ENCODE measurements at places on chromosomes 7 and 10.

DNA sequence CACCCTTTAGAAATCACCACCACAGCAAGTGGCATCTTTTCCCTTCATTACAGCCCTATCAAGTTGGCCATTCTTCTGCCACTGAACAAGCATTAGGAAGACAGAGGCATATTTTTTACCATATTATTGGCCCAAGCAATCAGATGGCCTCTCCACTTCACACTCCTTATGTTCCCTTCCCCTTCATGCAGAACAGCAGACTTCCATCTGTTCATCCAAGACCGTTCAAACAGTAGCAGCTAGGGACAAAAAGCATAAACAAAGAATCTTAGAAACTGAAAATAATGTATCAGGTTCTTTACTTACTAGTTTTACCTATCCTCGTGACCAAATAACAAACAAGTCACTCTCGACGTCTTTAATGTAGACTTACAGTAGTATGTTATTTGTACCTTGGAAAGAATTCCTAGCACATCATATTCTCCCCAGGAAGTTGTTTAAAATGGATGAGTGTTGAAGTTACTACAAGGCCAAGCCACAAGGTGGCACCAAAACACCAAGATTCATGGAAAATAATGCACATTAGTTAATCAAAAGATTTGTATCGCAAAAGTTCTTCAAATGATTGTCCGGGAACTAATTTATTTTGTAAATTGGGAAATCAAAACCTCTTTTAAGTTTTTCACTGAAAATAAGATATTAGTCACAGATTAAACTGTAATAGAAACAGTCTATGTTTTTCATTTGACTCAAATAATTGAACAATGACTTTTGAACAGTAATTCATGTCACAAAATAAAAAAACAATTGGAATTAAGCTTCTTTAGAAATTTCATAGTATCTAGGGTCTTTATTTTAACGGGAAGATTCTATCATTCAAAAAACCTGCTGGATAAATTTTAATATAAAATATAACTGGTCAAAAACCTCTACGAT lies 112.1 kb downstream of the VPS41 start:
- no peak for DNase-seq

DNA sequence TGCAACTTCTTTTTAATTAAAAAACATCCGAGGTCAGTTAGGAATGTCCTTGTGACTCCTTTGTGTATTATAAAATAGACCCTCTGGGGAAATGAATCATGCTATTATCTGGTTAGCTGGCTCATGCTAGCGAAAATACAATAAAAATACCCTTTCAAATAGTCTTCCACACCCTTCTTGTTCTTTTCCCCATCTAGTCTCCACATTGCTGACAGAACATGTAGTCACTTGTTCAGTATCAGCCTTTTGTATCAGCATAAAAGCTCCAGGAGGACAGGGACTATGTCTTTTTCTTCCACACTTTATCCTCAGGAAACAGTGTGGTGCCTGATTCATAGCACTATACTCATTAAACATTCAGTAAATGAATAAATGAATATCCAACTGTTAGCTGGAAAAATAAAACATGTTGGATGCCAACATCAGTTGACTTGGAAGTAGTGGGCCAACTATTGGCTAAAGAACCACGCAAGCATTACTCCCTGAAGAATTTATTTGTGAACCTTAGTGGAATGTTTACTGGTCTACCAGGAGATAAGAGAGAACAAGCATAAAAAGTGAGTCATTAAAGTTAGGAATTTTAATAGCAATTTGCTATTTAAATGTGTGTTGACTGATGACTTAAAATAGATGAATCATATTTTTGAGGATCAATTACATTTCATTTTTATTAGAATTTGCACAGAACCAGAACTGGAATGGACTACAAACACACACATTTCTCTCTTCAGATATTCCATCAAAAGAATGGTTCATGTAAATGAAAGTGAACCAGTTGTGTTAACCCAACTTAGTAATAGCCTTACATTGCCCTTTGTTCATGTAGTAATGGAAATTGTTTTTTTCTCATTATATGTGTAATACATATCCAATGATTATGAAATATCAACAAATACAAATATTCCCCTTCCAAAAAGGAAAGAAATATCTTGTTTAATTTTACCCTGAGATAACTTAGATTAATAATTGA lies 129.6 kb downstream of the DKK1 start:
- no peak for DNase-seq

- DNase-seq = no peak
These were observed 29.5 kb downstream of the CHCHD3 start for GRCh38 chr7:133052401-133052756.

DNA sequence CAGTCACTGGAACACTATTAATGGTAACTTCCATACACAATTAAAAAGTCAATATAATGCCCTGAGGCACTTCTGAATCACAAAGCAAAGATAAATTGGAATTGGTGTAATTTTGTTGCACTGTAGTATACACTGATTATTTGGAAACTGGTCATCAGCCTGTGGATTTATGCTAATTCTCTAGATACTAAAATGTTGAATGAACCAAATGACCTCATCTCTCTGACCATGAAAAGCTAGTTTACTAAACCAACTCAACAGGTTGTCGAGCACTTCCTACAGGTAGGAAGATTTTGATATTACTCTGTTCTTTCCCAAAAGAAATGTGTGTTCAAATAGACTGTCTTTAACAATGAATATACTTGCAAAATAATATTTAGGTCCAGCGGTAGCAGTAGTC lies 5.3 kb downstream of the NRP1 start:
- no peak for DNase-seq

DNA sequence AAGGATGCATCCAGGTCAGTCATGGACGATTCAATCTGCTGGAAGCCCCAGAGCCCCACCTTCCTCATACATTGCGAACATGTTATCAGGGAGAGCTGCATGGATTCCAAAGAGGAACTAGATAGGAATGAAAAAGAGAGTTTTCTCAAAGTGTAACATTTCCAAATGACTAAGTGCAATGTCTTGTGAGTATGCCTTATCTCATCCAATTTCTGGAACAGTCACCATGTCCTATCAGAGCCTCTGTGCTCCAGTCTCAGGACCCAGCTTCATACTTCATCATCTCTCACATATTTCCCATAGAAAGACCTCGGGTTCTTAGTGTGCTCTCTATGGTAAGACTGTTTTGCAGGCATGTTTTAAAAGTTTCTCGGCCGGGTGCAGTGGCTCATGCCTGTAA lies 26.8 kb downstream of the ZC3HC1 start:
- DNase-seq = no peak

DNA sequence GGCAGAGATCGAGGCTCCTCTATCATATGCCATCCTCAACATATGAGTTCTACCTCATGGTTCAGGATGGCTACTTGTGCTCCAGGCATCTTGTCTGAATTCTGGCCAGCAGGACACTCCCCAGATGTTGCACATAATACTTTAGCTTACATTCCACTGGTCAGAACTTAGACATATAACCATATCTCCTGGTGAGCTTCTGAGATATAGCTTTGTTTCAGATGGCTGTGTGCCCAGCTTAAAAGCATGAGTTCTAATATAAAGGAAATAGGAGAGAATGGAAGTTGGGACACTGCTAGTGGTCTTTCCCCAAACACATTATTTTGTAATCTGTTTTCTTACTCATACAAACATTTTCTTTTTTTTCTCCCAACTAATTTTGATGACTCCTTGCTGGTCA lies 50.8 kb upstream of the IFRD1 start:
- DNase-seq = no peak

DNA sequence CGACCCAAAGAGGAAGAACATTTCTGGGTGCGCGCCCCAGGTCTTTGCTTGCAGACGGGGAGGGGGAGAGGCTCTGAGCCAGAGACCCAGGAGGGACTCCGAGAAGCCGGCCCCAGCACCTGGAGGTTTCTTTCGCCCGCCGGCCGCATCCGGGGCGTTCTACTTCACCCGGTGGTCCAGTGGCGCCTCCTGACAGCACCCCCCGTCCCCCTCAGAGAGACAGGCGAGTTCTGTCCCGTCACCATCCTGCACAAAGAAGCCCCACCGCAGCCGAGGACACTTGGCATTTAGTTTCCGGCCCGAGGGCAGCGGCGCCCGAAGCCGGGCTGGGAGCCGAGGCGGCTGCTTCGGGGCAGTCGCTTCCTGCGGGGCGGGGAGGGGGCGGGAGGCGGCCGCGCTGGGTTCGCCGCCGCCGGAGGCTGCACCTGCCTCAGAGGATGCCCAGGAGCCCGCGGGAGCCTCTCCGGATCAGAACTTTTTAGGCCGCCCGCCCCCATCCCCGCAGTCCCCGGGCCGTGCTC lies at the start of gene TMEM178B:
Gene TMEM178B (plus strand): TSS at position 424 of the 521 bp plus-strand sequence.
- no peak for DNase-seq

Measured in anterior cingulate cortex (tissue), 58 donors.